Stimulated activated CD4-positive, alpha-beta T cell treated with anti-CD3 and anti-CD28 coated beads, TNF-alpha, amount 100 ng/mL, for 24 hours (primary cell): ENCODE measurements at places on chromosomes 6 and 20.
A peak's percentile ranks its signal among the peaks of the same experiment; 100 is the strongest.

GRCh38 chr6:166435574-166435973, 52.8 kb upstream of the MPC1 start:
- DNase-seq, result no peak

- DNase-seq, result no peak
Measured at GRCh38 chr6:4163408-4164116, 28.2 kb upstream of the ECI2 start.

GRCh38 chr6:109628158-109629000, 62.6 kb downstream of the AK9 start:
- no peak for DNase-seq

- DNase-seq, result no peak
Measured at GRCh38 chr6:53528107-53528506, 16.8 kb downstream of the GCLC start.

- no peak for DNase-seq
Measured at GRCh38 chr6:118333772-118334171, 214.3 kb upstream of the PLN start.

- no peak for DNase-seq
Measured at GRCh38 chr6:26439151-26440125, 866 bp upstream of the BTN3A3 start.

- DNase-seq, result peak; percentile 48
Measured at GRCh38 chr6:90610751-90611542, 24.1 kb upstream of the MAP3K7 start.

- no peak for DNase-seq
Measured at GRCh38 chr6:106574741-106575458, 54.4 kb downstream of the RTN4IP1 start.

- no peak for DNase-seq
Measured at GRCh38 chr6:135651964-135652755, 154.6 kb upstream of the AHI1 start.
